ENCODE measurements at places on chromosomes 3 and 15. TPM values are rescaled to one million over a fixed set of nuclear protein-coding genes. Genes with fewer than 3 reads are reported as not detected.

Gene ACKR4
- polyA plus RNA-seq, result 1.2 TPM

DNA sequence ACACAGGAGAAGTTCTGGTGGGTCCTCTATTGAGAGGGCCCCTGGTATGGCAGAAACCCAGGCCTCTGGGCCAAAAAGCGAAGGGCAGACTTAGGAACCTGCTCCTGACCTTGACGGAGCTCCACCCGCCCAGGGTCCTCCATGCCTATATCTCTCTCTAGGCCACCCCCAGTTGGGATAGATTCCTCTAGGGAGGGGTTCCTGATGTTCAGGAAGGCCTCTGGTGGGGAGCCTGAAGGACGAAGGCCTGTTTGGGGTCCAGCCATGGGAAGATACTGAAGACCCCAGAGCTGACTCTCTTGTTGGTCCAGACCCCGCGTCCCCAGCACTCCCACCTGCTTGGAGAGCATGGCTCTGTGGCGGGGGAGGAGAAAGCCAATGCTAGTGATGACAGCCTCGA is 104.2 kb downstream of the CORO2B start:
- no peak for DNase-seq

Gene CHL1
- 0.81 TPM for polyA plus RNA-seq

GRCh38 chr15:53670701-53671100 is 88.8 kb downstream of the WDR72 start:
- no peak for DNase-seq

Gene U2SURP
- polyA plus RNA-seq, result 92.0 TPM

DNA sequence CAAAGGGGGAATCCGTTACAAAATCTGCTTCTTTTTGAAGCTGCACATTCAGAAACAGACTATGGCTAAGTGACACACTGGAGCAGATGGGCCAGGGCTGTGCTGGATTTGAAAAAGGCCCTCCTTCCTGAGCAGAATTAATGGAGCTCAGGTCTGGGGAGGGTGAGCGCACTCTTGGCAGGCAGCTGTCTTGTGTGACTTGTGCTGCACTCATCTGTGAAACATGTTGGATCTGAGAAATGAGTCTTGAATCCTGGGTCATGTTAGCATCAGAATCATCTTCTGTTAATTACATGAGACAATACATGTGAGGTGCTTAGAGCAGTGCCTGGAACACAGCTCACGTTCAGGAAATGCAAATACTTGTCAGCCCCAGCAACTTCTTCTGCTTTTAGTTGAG is 219.6 kb downstream of the THSD4 start:
- DNase-seq, result no peak

Gene CYP19A1
- not detected for polyA plus RNA-seq

GRCh38 chr3:52402101-52402521 is 42.8 kb downstream of the SEMA3G start:
- no peak for DNase-seq

Gene CADM2
- polyA plus RNA-seq, result 0.95 TPM

Gene SEMA3B
- polyA plus RNA-seq, result 144 TPM

GRCh38 chr3:150890295-150890694 is 14.9 kb downstream of the MINDY4B start:
- no peak for DNase-seq

DNA sequence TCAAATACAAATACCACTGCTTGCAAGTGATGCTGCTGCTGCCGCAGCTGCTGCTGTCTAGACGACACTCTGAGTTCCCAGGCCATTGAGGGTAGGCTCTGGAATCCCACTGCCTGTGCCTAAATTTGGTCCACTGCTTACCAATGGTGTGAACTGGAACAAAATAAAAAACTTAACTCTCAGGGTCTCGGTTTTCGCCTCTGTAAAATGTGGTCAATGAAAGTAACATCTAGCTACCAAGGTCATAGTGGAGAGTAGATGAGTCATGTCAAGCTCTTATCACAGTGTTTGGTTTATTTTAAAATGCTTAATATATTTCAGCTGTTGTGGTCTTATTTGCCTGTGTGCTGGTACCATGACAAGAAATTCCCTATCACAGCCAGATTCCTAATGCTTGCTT is 299.3 kb downstream of the CLSTN2 start:
- DNase-seq, result no peak

DNA sequence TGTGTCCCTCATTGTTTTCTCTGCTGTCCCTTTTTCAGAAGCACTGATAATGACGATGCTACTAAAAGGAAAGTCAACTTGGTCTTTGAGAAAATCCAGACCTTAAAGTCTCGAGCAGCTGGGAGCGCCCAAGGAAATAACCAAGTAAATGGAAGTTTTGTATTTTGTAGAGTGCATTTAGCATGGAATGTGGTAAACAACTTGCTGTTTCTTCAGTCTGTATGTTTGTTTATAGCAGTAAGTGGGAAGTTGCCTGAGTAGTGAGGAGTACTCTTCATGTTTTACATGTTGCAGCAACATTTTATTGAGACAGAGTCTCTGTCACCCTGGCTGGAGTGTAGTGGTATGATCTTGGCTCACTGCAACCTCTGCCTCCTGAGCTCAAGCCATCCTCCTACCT is 66.0 kb downstream of the CGNL1 start:
- DNase-seq, result peak; percentile 4

DNA sequence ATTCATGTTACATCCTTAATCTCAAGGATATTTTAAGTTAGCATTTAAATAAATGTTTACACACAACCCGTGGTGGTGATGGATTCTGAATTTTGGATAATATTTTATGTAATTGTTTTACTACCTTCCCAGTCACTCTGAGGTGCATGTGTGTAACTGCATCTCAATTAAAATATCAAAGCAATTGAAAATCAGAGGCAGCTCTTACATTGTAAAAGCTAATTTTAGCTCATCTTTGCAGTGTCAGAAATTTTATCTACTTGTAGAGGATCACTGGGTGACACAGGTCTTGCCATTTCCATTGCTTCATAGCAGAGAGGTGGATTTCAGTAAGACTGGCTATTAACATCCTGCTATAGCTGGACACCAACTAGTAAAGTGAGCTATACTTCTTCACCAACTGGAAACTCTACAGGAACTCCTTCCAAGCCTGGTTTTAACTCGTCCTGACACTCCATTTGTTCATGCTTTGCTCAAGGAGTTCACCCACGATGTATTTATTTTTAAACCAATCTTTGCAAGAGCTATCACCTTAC is 19.6 kb upstream of the MITF start:
- no peak for DNase-seq

DNA sequence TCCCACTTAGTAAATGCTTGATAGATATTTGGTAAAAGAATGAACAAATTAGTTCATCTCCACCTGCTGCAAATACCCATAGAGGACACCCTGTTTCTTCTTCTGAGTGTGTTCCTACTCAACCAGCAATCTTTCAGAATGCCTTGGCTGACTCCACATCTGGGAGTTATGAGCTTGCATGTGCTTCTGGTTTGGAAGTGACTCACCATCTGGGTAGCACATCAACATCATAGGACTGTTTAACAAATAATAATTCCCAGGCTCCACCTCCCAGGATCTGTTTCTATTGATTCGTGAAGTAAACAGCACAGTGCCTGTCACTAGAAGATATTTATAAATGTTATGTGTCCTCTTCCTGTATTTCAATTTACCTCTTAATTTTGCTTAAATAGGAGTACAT is 580.1 kb downstream of the ROBO2 start:
- DNase-seq, result no peak

DNA sequence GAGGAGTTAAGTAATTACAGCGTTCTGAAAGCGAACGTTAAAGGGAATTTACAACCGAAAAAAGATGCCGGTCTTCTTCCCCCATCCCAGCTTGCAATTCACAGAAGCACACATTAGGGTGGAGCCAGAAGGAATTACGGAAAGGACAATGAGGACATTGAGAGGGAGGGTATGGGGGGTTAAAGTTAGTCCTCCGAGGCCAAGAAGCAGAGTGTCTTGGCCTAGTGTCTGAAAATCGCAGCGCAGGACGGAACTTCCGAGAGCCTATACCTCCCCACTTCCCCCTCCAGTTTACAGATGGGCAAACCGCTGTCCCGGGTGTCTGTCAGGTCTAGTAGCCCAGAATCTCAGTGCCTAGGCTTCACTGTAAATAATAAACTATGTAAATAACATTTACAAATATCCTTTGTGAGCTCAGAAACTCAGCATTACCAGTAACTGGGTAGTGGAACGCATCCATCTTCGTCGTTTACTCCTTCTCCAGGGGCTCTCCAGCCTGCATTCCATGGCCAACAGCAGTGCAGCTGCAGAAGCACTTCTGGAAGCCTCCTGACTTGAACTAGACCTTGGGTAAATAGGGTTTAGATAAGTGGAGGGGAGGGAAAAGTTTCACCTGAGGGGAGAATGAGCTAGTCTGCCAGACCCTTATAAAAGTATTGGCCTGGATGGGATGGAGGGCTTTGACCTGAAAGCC is 922 bp downstream of the ADPRH start:
- DNase-seq, result no peak

Gene FBXO40
- polyA plus RNA-seq, result not detected

- DNase-seq, result no peak
Observed at GRCh38 chr15:52348056-52348745, 52.6 kb upstream of the MYO5C start.

DNA sequence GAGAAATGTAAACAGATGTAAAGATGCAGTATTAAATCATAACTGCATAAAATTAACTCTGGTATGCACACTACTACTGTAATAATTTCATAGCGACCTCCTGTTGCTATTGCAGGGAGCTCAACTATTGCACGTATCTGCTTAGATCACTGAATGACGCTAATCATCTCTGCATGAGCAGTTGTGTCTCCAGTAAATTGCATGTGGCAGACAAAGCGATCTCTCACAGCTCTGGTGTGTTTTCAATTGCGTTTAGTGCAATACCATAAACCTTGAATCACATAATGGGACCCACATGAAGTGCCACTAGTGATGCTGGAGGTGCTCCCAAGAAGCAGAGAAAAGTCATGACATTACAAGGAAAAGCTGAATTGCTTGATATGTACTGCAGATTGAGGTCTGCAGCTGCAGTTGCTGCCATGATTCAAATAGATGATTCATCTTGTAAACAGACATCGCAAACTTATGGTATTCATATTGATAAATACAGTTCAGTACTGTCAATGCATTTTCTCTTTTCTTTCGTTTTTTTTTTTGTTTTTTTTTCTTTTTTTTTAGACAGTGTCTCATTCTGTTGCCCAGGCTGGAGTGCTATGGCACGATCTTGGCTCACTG is 30.2 kb upstream of the LCTL start:
- DNase-seq, result no peak

- DNase-seq, result peak; percentile 20
Observed at GRCh38 chr3:131960324-131960723, 74.5 kb downstream of the CPNE4 start.

Gene TLR9
- polyA plus RNA-seq, result not detected

Gene MYZAP
- polyA plus RNA-seq, result 25.2 TPM

GRCh38 chr15:52481915-52482314 is 46.8 kb downstream of the MYO5A start:
- peak; percentile 10 for DNase-seq

Gene FANCD2OS
- not detected for polyA plus RNA-seq

DNA sequence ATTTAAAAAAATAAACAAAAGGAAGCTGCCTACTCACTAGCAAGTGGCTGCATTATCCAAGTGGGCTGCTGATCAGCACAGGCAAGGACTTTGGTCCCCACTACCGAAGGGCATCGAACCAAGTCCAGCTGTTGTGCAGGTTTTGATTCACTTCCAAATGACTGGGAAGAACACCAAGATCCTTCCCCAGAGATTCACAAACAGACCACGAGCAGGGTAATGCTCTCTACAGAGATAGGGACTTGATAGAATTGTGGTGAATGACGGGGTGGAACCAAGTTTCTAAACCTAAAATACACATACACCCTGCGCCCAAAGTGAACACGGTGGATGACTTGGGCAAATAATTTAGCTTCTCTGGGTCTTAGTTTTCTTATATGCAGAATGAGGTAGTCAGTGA is 203.7 kb upstream of the ICE2 start:
- DNase-seq, result no peak

GRCh38 chr3:15778332-15778858 is 19.4 kb downstream of the ANKRD28 start:
- peak; percentile 45 for DNase-seq

DNA sequence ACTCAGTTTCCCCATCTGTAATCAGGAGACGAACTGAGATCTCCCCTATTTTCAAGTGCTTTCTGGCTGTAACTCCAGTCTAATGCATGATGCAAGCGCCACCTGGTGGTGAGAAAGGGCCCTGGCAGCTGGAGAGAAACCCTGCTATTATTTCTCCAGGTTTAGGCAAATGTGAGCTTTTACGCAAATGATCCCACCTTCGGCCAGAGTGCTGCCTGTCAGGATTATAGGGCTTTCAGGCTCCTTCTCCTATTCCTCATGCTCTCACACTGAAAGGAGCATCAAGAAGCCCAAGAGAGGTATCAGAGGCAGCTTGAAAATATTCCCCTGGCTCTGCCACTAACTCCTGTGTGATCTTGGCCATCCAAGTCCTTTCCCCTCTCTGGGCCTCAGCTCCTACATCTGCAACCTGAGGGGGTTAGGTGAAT is 93.9 kb upstream of the RASGRF1 start:
- peak; percentile 56 for DNase-seq

DNA sequence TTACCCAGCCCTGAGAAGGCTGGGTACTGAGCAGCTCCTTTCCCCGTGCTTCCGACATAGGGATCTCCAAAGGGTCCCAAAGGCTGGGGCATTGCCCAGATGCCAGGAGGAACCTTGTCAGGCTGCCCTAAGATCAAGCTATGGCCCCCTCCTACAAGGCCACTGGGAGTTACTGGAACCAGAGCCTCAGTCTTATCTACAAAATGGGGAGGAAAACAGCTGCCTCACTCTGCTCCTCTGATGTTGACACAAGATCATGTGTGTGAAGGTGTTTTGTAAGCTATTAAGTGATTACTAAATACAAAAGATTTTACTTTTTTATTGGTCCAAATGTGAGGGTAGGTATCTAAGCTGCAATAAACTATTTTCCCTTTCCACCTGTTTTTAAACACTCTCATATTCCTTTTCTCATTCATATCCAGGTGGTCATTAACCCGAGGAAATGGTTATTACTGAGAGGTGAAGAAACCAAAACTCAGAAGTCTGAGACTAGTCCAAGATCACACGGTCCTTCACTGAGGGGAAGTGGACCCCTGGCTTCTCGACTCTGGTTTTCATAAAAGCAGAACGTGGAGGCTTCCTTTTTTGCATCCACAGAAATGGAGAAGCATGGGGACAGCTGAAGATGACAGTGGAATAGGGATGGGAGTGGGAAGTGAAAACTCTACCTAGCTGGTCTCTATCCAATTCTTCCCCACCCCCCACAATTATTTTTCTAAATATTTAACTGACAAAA is 1.7 kb downstream of the ARPIN start:
- DNase-seq, result peak; percentile 21

- no peak for DNase-seq
Observed at GRCh38 chr15:96448923-96449322, 118.4 kb downstream of the NR2F2 start.

GRCh38 chr3:170564664-170565063 is 21.2 kb downstream of the SLC7A14 start:
- no peak for DNase-seq

Data from small intestine (tissue), 16 donors.